ENCODE measurements at places on chromosomes 5 and 9.

DNA sequence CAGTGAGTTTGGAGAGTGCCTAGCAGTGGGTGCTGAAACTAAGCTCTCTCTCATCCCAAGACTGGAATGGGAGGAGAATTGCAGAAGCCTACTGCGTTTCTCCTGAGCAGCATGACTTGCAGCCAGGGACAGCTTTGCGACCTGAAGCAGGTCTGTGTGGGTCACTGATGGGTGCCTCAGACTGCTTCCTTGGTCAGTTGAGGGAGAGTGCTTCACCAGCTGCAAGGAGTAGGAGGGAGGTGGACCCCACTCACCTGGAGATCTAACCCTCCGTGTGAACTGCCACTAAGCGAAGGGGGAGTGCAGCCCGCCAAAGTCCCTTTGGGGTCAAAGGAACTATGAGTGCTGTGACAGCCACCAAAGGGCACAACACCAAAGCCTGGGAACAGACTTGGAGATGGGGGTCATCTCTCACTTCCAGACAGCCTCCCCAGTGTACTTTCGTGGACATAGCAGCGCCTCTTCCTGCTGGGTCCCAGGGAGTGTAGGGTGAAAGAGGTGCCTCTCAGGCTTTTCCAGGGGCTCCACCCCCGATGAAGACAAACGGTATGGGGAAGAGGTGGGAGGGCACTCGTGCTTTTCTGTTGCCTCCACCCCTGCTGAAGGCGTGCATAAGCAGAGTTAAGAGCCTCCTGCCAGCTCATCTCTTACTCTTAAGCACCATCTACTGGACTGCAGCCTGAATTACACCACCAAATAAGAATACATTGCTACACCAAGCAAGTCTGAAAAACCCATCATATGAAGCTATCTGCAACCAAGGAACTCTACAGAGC lies 34.3 kb upstream of the MACIR start:
- DNase-seq: peak; percentile 53

- no peak for DNase-seq
Measured at GRCh38 chr5:169875731-169876130, 104.6 kb downstream of the INSYN2B start.

DNA sequence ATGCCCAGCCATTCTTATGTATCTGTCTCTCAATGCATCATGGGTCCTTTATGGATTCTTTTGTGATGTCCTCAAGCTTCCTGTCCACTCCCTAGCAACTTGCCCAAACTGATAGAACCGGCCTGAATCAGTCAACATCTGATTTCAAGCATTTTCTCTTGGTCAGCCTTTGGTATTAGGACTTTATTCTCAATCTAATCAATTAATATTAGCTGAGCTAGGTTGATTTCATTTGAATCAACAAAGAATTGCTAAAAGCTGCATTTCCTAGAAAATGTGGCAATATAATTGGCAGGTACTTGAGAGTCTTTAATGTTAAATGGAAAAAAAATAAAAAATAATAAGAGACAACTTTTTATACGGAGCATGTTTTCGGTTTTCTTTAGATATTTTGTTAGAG lies 121.8 kb downstream of the GHR start:
- DNase-seq: no peak

GRCh38 chr5:121189342-121190305 lies 662.1 kb upstream of the FTMT start:
- DNase-seq: no peak

DNA sequence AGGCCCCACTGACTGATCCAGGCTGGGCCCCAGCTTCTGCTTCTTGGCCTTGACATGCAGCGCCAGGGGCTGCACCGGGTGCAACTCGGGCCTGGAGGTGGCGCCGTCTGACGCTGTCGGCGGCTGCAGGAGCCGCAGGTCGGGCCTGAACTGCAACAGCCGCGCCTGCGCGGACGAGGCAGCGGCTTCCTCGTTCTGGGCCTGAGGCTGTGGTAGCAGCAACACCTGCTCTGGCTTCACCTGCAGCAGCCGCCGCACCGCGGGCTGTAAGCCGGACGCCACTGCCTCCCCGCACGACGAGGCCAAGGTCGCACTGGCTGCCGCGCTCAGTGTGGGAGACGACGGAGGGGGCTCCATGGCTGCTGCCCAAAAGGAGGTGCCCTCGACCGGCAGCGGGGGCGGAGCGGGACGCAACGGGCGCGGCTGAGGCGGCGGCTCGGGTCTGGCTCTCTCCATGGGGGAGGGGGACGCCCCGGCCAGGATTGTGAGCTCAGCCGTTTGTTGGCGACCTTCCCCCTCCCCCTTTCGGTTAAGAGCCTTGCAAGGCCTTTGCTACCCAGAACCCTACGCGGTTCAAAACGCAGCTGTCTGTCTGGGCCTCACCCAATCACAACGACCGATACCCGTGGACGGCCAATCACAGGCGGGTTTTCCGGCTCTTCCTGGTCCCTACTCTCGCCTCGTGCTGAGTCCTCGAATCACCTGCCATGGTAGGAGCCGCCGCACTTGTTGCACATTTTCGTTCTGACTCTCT lies 438 bp downstream of the SOX30 start:
- DNase-seq: peak; percentile 87
